ENCODE measurements at places on chromosomes 2 and 18.
A peak's percentile ranks its signal among the peaks of the same experiment; 100 is the strongest.

DNA sequence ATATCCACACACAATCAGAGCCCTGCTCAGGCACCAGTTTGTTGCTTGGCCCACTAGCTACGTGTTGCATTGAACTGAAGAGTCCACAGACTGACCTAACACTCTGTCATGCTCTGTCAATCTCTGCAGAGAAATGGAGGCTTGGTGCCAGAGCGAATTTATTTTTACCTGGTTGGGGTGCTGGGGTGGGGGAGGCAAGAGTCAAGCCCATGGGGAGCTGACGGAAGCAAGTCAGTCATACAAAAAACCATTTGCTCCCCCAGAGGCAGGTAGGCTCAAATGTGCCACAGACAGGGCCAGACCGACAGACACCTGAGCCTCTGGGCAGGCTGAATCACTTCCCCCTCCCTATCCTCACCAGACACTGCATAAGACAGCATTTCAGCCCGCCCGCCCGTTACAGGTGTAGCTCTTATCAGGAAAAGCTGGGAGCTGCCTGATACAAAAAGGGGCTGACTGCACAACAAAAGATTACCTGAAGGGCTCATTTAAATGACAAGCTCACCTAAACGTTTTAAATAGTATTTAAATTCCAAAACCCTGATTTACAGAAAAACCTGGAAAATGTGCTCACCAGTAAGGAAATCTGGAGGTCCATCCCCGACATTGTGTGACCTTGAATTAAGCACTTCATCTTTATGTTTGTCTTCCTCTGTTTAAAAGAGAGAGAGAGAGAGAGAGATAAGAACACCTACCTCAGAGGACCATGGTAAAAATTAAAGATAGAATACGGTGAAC lies 2.1 kb upstream of the PCBP1 start:
- no peak for DNase-seq

DNA sequence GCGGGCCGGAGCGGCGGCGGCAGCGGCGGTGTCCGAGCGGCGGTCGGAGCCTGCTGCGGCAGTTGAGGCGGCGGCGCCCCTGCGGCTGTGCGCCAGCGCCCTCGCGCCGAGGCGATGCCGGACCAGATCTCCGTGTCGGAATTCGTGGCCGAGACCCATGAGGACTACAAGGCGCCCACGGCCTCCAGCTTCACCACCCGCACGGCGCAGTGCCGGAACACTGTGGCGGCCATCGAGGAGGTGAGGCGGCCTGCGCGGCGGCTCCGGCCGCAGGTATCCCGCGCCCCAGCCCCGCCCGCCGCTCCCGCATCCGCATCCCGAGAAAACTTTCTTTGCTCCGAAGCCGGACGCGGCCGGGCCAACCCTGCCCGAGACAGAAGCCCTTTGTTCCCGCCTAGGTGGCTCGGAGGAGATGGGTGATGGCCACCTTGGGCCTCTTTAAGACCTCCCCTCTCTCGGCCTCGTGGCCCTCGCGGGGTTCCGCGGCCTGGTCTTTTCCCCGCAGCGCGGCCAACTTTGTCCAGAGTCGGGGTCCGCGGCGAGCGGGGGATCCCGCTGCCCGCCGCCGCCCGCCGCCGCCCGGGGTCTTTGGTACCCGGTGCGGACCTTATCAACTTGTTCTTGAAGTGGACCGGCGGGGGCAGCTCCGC lies 504 bp downstream of the ASAP2 start:
- DNase-seq = peak; percentile 33

- DNase-seq = no peak
Measured at GRCh38 chr2:63571291-63571690, 17.0 kb downstream of the WDPCP start.

- peak; percentile 3 for DNase-seq
Measured at GRCh38 chr2:26462511-26463243, 15.2 kb downstream of the OTOF start.

DNA sequence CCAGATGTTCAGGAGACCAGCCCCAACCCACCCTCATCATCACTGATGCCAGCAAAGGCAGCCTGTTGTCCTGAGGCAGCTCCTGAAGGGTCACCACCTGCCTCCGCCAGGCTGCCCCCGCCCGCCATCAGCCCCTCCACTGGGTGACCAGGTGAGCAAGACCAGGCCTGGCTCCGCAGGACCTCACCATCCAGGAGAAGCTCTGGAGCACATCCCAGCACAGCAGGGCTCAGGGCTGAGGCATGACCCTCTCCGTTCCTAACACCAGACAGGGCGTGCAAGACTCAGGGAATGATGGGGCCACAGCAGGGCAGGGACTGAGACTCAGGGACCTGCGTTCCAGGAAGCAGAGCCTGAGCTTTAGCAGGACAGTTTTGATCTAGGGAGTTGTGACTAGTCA lies 218.8 kb upstream of the RAB6C start:
- no peak for DNase-seq

- DNase-seq = no peak
Measured at GRCh38 chr2:62654423-62654791, 51.1 kb upstream of the EHBP1 start.

DNA sequence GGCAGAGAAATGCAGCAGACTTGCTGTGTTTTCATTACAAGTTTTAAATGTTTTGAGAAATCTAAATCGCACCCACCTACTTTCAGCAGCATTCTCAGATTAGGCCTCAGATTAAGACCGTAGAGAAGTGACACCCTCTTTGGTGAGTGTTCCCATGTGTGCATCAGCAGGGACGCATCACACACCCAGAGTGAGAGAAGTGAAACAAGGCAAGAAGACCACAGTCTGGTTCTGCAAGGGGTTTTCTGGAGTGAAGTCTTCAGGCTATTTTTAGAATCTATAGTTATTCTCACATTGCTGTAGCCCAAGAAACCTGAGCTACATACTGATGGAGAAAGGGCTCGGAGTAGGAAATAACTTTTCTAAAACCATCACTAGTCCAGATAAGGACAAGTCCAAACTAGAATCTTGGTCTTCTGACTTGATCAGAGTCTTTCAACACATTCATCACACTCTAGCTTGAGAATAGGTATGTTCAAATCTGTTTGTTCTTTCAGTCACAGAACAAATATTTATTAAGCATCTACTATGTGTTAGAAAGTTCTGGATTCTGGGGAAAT lies 1216.6 kb upstream of the PIK3C3 start:
- DNase-seq = no peak

- no peak for DNase-seq
Measured at GRCh38 chr18:23115683-23116096, 19.6 kb upstream of the CABLES1 start.

DNA sequence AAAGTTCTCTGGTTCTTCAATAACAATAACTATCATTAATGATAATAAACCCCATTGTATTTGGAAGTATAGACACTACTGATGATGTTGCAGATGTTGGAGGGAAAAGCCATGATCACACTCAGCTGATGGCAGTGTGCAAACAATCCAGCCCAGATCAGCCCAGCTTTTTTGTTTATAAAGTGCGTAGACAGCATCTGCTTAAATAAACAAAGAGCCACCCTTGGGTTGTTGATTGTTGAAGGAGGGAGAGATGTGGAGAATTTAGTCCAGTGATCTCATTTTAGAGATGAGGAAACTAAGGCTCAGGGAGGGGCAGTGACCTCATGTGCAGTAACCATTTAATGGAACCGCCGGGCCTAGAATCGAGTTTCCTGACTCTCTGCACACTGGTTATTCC lies 56.0 kb upstream of the MEX3C start:
- no peak for DNase-seq

DNA sequence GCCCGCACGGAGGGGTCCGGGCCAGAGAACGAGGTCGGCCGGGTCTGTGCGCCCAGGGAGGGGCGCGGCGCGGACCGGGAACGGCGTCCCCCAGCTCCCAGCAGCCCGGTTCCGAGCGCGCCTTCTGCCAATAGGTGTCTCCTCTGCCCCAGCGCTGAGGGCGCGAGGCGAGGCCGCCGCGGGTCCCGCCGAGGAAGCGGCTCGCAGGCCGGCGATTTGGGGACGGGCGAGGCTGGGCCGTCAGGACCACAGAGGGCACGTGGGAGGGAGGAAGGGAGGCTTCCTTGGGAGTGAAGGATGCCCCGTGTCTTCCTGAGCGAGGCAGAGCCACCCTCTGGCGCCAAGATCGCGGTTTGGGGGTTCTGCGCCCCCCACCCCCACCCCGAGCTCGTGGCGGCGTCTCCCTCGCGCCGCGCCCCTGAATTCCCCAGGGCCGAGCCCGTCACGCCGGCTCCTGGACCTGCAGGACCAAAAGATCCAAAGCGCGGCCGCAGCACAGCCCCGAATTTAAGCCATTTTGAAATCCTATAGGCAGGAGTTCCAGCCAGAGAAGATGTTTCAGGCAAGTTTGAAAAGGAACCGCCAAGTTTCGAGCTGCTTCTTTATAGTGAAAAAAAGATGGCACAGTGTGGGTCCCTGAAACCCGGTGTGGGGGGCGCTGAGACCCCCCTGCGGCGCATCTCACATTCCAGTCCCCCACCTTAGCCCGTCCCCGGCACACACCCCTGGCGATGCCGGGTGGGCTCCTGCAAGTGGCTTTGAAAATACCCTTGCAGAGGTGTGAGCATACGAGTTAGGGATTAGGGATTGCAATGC lies 909 bp downstream of the NFATC1 start:
- DNase-seq = no peak

DNA sequence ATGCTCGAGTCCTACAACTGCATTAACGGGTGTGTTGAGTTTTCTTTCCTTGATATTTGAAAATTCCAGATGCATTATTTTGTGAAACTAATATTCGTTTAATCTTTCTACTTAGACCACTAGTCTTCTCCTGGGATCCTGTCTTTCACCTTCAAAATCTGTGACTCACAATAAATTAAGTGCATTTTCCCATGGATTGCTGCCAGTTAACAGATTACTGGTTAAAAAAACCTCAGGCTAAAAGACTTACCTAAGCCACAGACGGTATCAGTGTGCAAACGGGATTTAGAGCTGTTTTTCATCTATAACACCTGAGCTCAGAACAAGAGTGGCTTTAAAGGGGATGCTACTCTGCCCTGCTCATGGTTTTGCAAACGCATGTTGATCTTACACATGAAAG lies 10.2 kb downstream of the FECH start:
- no peak for DNase-seq

GRCh38 chr18:37042381-37042780 lies 213.5 kb downstream of the KIAA1328 start:
- no peak for DNase-seq

- DNase-seq = no peak
Measured at GRCh38 chr2:200668478-200668877, 82.7 kb downstream of the AOX1 start.

DNA sequence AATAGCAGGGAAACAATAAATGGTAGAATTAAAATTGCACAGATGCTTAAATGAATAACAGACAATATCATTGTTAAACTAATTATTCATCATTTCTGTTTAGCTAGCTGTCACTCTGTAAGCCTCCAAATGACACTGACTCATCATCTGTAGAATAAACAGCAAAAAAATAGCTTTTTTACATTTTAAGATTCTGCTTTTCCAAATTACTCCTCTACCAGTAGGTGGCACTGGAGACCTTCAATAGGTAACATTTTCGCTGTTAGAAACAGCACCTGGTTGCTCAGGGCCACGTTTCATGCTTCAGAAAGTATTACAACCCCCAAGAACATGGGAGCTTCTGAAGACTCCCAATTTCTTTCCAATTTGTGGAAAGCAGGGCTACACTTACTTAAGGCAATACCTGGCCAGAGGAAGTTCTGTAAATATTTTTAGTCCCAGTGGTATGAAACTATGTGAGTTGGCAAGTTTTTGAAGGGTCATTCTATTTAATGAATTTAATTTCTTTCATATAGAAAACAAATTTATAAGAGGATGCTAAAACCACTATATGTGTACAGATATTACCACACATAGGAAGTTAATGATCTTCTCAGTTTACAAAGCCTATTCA lies 45.4 kb downstream of the TTN start:
- DNase-seq = peak; percentile 10

DNA sequence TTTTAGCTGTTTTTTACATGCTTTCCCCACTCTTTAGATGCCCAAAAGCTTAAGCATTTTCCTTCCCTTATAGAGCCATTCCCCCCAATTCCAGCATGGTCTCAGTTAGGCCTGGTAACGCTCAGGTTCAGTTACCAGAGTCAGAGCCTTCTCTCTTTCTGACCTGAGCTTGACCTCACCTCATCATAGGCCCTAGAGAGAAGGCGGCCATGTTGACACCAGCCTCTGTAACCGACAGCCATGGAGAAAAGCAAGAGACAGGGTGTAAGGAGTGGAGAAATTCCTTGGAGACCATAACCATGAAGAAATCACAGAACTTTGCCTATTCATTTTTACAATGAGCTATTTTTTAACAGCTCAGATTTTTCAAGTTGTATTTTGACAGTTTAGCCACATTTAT lies 99.4 kb downstream of the RTN4 start:
- DNase-seq = no peak

DNA sequence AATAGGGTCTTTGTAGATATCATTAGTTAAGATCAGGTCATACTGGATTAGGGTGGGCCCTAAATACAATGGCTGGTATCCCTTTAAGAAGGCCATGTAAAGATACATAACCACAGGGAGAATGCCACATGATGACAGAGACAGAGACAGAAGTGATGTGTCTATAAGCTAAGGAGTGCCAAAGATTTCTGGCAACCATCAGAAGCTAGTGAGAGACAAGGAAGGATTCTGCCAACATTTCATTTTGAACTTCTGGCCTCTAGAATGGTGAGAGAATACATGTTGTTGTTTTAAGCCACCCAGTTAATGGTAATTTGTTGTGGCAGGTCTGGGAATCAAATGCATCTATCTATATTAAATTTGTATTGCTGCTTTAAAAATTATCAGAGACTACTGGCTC lies 185.5 kb upstream of the CYRIA start:
- DNase-seq = no peak
